Mucosa of descending colon (tissue), 3 donors: ENCODE measurements at places on chromosomes 16 and 17. TPM values are rescaled to one million over a fixed set of nuclear protein-coding genes. Genes with fewer than 3 reads are reported as not detected.
A peak's percentile ranks its signal among the peaks of the same experiment; 100 is the strongest.

- no peak for DNase-seq
Measured at GRCh38 chr16:51163366-51163765, 12.3 kb upstream of the SALL1 start.

GRCh38 chr16:73997971-73998370 lies 298.6 kb upstream of the PSMD7 start:
- no peak for DNase-seq

GRCh38 chr17:14033166-14033565 lies 36.1 kb upstream of the COX10 start:
- no peak for DNase-seq

Gene TMEM238L
- total RNA-seq, result 122 TPM

Gene PIRT
- 0.55 TPM for total RNA-seq

Gene ADPRM
- 8.7 TPM for total RNA-seq

DNA sequence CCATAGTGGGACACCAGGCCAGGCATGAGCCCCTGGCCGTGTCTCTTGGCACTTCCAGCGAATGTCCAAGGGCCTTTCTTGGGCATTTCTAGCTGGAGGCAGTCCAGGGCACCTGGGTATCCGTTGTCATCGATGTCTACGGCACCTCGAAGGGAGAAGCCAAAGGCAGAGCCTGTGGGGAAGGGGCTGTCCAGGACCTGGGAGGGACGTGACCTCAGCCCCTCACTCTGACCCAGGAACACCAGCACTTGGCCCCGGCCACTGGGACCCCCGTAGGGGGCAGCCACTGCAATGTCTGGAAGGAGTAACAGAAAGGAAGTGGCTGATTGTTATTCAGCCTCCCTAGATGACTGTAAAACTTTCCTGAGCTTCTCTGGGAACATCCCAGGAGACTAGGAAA lies 8.7 kb downstream of the ITGA2B start:
- DNase-seq, result peak; percentile 15

Gene GFER
- total RNA-seq, result 42.1 TPM

- DNase-seq, result no peak
Measured at GRCh38 chr16:19843371-19843770, 41.3 kb downstream of the GPRC5B start.

GRCh38 chr17:50034498-50035364 lies 21.2 kb upstream of the ITGA3 start:
- DNase-seq, result peak; percentile 21

Gene TM4SF5
- total RNA-seq, result 12.5 TPM

Gene TP53TG3E
- total RNA-seq, result not detected

DNA sequence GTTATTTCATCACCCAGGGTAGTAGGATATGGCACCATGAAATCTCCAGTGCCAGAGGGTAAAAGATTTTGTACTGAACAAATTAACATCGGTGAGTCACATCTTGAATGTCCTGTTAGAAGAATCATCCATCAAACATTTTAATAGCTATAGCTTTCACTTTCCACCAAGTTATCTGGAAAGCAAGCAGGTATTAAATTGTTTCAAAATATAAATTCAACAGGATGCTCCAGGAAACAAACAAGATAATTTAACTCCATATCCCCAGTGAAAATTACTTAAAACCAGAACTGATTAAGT lies 2.4 kb downstream of the VEZF1 start:
- DNase-seq, result no peak

DNA sequence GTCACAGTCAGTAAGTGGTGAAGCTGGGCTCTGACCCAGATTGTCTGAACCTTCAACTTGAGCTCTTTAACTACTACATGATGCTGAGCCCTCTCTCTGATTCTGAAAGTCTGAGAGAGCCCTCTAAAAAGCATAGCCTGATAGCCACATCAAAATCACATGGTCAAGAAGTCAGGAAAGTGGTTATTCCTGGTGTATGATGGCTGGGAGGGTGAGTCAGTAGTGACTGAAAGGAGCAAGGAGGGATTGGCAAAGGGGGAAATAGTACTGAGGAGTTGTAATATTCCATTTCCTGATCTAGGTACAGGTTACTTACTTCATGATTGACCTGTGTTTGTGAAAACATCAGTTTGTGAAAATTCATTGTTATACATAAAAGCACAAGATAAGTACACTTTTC lies 89.1 kb downstream of the SSH2 start:
- DNase-seq, result no peak

DNA sequence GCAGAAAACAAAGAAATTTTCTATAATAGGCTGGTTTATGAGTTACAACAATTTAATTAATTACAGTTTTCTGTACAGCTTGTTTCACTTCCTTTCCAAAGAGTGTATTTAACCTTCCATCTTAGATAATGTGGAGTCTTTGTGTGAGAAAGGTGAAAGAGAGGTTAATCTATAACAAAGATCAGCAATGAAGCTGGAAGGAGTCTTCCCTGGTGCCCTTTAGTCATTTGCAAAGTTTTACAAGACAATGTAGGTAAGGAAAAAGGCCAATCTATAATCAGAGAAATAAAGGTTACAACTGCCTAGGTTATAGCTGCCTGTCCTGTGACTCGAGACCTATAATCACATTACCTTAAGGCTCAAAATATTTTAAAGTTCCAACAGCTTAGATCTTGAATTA lies 142.0 kb downstream of the ZNF18 start:
- DNase-seq, result no peak
